NCI-H2171 (cell line): ENCODE measurements at places on chromosomes 12 and 14.

- no peak for DNase-seq
These were observed 65.5 kb downstream of the SVOP start for GRCh38 chr12:108955225-108955835.

DNA sequence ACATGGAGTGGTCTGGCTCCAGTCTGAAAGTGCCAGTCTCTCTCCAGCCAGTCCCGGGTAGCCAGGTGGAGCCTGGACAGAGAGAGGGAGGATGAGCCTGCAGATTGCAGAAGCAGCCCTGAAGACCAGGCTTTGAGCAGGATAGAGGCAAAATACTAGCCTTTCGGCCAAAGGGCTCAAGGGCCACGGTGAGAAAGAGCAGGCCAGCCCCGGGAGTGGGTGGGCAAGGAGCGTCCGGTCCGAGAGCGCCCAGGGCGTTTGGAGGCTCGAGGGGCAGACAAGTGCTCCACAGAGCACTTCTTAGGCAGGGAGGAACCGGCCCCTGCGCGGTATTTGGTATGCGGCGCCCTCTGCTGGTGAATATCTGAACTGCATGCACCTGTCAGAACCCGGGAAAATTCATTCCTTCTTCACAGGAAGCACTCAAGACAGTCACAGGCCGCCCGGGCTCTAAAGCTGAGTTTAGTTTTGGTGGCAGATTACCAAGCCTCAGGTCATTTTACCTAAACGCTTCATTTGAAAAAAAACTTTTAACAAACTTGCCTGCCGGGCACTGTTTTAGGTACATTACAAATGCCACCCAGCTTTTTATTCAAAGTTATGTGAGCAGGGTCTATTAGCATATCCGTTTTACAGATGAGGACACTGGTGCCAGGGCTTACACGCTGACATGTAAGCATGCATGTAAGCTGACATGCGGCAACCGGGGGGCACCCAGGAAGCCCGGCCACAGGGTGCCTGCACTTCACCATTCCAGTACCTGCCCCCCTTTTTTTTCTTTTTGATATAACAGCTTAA lies 21.0 kb upstream of the PSMC1 start:
- DNase-seq: peak; percentile 40

- no peak for DNase-seq
These were observed 38.8 kb downstream of the MAP3K9 start for GRCh38 chr14:70770490-70770889.

DNA sequence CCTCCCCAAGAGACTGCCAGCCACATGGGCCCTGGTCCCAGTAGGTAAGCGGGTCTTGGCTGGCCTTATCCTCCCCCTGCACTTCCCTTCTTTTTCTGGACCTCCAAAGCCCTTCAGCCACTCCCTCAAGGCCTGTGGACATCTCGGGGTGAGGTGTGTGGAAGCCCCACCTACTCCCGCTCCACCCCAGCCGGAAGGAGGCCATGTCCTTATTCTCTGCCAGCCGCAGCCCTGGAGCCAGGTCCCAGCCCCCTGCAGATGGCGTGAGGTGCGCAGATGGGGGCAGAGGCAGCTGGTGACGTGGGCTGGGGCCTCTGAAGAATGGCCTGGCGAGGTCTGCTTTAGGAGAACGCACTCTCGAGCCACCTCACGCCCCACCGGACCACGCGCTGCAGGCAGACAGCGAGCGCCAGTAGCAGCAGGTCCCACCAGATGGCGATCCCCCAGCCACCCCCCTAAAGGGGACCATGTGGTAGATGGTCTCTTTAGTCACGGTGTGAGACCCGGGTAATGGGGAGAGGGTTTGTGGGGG lies 167.1 kb downstream of the TSPAN9 start:
- DNase-seq: no peak

DNA sequence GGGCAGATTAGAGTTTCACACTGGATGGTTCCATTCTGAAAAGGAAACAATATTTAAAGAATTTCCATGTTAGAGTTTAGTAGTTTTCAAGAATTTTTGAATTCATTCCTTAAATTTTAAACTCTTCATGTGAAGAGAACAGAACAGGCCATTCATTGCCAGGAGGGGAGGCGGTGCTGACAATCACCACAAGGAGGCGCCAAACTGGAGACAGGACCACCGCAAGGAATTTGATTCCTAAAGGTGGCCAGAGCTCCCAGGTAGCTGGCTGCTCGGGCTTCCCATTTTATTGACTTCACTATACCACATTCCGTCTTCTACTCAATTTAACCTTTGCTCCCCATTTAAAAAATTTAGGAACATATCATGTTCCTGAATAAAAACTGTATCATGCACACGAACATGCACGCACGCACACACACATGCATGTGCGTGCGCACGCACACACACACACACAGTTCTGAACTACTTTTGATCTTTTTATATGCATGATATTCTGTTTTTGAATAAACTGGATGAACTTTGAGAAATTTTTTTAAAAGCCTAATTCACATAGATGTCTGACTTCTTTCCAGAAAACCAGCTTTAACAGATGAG lies 101.2 kb downstream of the NELL2 start:
- no peak for DNase-seq

DNA sequence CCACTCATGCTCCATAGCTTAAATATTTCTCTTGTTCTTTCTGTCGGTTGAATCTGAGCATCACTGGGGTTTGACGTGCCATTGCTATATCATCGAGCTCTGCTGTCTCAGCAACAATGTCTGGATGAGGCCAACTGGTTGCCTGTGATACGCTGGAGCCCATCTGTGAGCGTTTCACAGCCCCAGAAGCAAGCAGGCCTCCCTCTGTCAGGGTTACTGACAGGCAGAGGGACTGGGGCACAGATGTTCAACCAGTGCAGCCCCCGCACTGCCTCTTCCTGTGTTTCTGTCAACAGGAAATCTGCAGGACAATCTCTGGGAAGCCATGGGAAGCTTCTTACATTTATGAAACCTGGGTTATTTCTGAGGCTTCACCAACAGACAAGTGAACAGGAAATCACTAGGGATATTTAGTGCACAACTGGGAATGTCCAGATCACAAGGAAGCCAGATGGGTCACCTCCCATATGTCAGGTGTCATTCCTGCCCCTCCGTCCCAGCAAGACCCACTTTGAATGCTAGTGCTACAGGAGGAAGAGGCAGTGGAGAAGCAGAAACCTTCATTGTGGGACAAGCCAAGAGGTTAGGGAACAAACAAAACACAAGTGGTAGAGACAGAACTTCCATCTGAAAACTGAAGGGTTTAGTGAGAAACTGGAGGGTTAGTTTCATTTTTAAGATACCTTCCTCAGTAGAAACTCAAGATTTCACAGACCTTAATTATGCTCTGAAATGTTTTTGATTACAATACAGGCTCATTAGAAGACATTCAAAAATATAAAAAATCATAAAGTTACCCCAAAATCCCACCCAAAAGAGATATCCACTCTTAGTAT lies 24.1 kb downstream of the DMAC2L start:
- peak; percentile 90 for DNase-seq

GRCh38 chr12:18643681-18644080 lies 94.1 kb downstream of the PLCZ1 start:
- no peak for DNase-seq

GRCh38 chr14:104431351-104431928 lies 148.1 kb upstream of the C14orf180 start:
- DNase-seq: no peak

DNA sequence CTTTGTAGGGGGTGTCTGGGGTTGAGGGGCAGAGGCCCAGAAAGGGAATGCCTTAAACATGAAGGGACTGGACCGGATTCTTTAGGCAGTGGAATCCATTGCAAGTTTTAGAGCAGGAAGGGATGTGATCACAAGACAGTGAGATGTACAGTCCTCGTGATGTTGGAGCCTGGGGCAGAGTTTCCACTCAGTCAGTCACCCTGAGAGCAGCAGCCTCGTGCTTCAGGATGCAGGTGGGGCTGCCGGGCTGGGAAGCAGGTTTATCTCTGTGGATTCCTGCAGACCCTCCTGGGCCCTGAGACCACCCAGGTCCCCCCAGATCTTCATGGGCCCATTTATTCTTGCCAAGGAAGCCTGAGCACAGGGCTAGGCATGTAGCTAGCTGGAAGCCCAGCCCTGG lies 38.5 kb downstream of the RIN3 start:
- DNase-seq: no peak
